ENCODE measurements at places on chromosomes 1 and 21.

- no peak for DNase-seq
Measured at GRCh38 chr1:63142001-63142400, 180.4 kb upstream of the FOXD3 start.

DNA sequence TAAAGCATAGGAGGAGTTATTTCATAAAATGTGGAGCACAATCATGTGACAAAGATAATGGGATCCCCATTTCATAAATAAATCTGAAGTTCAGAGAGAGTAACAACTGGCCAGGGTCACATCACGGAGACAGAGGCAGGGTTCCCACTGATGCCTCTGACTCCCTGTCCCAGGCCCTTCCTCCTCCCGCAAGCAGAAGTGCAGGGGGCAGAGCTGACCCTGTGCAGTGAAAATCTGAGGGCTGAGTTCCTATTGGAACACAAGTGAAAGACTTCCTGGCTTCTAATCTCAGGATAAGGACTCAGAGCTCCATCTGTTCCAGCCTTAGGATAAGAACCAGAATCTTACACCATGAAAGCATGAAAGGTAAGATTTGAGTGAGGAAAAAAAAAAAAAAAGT lies 22.0 kb downstream of the SELL start:
- no peak for DNase-seq

- no peak for DNase-seq
Measured at GRCh38 chr1:36306210-36306901, at the start of gene SH3D21. Gene SH3D21, plus strand, starts transcription at chr1:36306368. Its CDS starts 53 bp downstream, at chr1:36306421.

DNA sequence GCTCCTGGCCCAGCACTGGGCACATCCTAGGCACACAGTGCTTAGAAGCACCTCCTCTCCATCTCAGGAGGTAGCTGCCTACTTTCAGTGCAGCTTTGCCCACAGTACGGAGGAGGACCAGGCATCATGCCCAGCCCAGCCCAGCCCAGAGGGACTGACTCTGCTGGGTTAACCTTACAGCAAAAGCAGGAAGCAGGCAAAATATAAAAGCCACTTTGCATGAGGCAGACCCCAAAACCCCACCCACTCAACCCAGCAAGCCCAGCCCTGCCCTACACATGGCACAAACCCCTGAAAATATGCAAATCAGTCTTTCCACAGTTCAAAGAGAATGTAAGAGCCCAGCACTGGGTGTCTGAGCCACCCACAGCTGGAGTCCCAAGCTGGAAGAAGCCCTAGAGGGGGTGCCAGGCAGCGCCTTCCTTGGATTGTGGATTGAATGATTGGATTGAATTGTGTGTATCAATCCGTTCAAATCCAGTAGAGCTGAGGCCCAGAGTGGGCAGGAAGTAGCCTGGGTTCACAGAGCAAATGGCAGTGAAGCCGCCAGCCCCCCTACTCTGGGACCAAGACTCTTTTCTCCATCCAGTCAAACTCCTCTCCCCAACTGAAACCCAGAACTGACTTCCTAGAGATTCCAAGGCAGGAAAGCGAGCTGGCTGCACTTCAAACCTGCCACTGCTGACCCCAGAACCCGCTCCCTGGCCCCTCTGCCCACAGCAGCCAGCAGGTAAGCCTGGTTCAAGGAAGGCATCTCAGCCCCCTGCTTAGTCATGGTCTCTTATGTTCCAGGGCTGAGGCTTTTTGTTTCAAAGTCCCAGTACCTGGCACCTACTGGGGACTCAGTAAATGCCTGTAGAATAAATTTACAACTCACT lies 117.7 kb downstream of the LACTBL1 start:
- no peak for DNase-seq

DNA sequence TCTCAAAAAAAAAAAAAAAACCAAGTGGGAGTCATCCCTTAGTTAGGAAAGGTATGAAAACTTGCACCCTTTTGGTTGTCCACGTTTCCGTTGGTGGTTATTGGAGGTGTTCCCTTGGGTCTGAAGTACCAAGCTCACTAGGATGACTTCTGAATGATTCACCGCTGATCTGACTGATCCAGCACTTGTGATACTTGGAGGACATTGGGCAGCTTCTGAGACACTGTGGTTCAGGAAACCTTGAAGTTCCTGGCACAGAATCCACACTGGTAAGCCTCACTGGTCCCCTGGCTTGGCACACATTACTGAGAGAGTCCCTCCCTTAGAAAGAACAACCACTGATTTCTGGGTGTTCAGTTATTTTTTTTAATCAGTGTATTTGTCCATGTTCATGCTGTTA lies 91.9 kb downstream of the RYR2 start:
- no peak for DNase-seq

GRCh38 chr1:94661431-94661932 lies 119.9 kb upstream of the F3 start:
- no peak for DNase-seq

- no peak for DNase-seq
Measured at GRCh38 chr1:202516434-202516877, 168.0 kb downstream of the PPP1R12B start.

DNA sequence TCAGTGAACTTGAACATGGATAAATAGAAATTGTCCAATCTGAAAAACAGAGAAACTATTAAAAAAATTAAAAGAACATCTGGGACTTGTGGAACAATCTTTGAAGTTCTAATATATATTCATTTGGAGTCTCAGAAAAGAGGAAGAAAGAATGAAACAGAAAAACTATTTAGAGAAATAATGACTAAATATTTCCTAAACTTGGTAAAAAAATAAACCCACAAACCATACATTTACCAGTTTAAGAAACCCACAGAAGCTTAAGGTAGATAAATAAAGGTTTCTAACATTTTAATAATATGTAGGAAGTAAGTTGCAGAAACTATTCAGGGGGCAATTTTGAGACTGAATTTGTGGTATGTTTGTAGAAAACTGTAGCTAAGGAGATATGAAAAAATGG lies 437.8 kb downstream of the PTBP2 start:
- no peak for DNase-seq

GRCh38 chr1:103024051-103024450 lies 84.3 kb downstream of the COL11A1 start:
- DNase-seq, result no peak

- DNase-seq, result no peak
Measured at GRCh38 chr1:40971966-40972365, 7.5 kb upstream of the CTPS1 start.

GRCh38 chr1:236944556-236944955 lies 59.7 kb downstream of the MT1HL1 start:
- no peak for DNase-seq

- DNase-seq, result no peak
Measured at GRCh38 chr1:210700511-210700910, 371.8 kb downstream of the HHAT start.

- DNase-seq, result no peak
Measured at GRCh38 chr1:33007190-33008050, 29.3 kb downstream of the AK2 start.

- peak; percentile 66 for DNase-seq
Measured at GRCh38 chr1:206734499-206735142, 36.0 kb upstream of the IL19 start.

Measured in stimulated activated CD4-positive, alpha-beta T cell treated with anti-CD3 and anti-CD28 coated beads, Interleukin-1b, Interleukin-23, amount 100 ng/mL, for 1 hour (primary cell).